ENCODE measurements at places on chromosomes 2 and 18.

DNA sequence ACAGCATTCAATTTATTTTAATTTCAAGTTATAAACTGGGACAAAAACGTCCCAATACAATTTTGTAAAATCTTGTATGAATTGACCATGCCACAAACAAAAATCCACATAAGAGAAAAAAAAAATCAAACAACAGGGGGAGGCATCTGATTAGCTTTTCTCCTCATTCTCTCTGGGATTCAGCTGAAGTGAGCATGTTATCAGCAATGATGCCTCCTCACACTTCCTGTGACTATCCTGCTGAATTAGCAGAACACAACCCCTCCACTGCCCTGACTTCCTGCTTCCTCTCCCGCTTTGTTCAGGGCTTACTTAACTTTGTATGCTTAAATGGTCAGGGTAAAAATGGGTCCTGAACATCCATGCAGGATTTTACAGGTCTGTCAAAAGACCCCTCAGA lies 132.2 kb upstream of the ITGB6 start:
- DNase-seq: no peak

DNA sequence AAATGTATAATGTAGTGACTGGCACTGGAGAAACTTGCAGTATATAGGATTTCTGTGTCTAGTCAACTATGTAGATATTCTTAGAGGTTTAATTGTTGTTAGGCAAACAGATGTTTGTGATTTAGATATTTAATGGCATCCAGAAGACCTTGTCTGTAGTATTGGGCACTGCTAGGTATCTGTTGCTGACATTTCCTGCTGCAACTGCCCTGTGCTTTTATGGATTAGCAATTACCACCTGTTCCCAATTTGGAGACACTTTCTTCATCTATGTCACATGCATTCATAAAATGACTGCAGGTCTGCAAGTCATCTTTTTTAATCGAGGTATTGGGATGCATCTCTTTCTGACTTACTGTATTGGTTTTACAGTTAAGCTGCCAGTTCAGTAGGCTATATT lies 71.3 kb downstream of the ITGA4 start:
- DNase-seq: no peak

DNA sequence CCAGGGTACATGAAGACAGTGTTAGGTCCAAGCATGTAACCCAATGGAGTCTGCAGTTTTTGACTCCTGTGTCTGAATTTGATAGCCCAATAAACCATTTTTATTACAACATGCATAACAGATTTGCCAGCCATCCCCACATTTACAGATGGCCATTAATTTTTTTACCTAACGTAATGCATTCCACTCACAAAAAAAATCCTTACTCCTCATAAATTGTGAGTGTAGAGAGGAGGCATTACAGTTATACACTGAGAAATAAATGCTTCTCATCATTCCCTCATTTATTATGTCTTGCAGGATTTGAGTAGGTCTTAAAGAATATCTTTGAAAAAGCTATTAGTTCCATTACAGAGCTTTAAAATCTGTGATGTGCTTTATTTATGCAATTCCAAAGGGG lies 193.8 kb downstream of the CMPK2 start:
- DNase-seq: no peak

- DNase-seq: no peak
These were observed 15.2 kb upstream of the TMEM37 start for GRCh38 chr2:119416299-119416923.

GRCh38 chr2:231800493-231801091 lies 14.3 kb downstream of the COPS7B start:
- DNase-seq: no peak

- DNase-seq: no peak
These were observed 76.3 kb upstream of the SEC11C start for GRCh38 chr18:59063300-59063906.

GRCh38 chr18:58490238-58490637 lies 138.7 kb downstream of the ALPK2 start:
- DNase-seq: no peak

DNA sequence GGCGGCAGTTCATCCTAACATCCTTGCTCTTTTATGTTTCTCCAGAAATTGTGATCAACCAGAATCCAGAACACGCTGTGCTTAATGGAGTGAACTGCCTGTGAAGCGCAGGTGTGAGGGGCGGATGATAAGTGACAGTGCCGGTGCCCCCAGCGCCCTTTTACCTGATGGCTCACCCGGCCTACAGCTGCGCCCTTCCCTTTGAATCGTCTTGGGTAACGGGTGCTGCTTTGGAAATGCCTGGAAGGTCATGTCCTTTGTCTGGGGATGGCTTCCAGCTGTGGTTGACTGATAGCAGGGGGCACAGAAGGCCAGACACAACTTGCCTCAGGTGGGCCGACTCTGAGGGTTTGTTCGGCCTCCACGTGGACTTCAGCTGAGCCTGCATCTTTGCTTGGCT lies 119.4 kb downstream of the LPIN1 start:
- DNase-seq: no peak
